ENCODE measurements at places on chromosomes 7 and 10.

GRCh38 chr7:80949449-80949848 is 30.6 kb upstream of the SEMA3C start:
- DNase-seq, result no peak

- no peak for DNase-seq
These were observed 97.9 kb downstream of the DOCK1 start for GRCh38 chr10:127003032-127003685.

GRCh38 chr10:34222359-34222758 is 592.7 kb downstream of the PARD3 start:
- DNase-seq, result no peak

DNA sequence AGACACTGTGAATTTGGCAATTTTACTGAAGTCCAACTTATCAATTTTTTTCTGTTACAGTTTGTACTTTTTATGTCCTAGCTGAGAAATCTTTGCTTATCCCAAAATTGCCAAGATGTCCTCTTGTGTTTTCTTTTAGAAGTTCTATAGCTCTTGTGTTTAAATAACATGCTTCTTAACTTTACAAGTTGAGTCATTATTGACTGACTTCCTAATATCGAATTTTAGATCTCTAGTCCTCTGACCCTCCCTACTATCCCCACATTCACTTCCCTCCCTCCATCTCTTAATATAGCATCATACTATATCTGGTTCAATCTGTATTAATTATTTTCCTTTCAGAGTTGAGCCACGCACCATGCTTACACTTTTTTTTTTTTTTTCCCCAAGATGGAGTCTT is 61.9 kb downstream of the MRPL32 start:
- no peak for DNase-seq

- DNase-seq, result no peak
These were observed 162.7 kb downstream of the DIP2C start for GRCh38 chr10:526651-527312.

- no peak for DNase-seq
These were observed 150.9 kb downstream of the PRKAG2 start for GRCh38 chr7:151725844-151726651.

- peak; percentile 39 for DNase-seq
These were observed 169.5 kb upstream of the LYZL1 start for GRCh38 chr10:29119374-29119773.

GRCh38 chr7:84236398-84236797 is 41.8 kb upstream of the SEMA3A start:
- DNase-seq, result peak; percentile 43

- no peak for DNase-seq
These were observed 113.1 kb downstream of the CPED1 start for GRCh38 chr7:121101621-121102020.

DNA sequence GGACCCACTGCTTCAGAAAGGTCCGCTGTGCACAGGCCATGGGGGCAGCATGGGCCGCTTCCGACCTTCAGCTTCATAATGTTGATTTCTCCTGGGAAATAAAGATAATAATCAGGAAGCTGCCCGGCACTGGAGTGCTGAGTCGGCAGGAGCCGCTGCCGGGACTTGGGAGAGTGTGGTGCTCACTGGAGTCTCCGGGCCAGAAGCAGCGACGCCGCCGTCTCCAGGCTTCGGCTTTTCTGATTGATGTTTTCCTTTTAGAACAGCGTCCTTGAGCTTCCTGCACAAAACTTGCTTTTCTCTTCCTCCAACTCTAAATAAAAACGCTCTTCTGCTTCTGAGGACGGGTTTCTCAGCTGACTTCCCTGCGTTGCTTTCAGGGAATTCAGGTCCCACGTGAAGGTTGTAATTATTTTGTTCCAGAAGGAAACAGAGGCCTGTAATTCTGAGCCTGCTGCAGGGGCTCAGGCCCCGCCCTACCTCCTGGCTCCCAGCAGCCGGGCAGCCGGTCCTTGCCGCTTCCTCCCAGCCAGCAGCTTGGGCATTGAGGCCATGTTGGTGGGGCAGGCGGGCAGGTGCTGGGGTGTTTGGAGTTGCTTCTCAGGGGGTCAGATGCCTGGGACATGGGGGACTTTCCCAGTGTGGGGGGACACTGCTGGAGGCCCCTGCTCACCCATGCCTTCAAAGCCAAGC is 14.7 kb downstream of the PWWP2B start:
- peak; percentile 47 for DNase-seq

DNA sequence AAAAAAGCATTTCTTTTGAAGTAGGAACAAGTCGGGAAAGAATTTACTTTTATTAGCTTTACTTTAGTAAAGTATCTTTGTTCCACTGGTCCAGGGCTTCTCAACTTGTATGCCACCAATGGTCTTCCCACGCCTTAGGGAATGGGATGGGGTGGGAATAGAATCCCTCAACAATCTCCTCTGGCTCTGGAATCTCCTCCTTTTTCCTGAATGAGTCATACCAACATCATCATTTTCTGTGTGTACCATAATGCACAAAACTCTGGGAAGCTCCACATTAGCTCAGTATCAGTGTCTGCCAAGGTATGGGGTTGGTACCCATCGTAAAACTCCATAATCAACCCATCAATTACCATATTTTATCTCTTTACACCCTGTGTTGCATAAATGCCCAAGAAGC is 159.4 kb upstream of the BMPER start:
- no peak for DNase-seq

DNA sequence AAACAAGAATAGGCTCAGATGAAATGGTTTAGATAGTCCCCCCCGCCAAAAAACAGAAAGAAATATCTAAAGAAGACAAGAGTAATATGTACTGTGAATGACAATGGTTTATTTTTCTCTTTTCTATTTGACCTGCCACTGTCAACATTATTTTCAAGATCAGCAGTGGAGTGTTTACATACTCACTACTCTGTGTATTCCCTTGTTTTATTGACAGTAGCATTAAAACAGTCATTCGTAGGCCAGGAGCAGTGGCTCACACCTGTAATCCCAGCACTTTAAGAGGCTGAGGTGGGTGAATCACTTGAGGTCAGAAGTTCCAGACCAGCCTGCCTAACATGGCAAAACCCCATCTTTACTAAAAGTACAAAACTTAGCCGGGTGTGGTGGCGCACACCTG is 245.3 kb upstream of the SLC26A5 start:
- no peak for DNase-seq

DNA sequence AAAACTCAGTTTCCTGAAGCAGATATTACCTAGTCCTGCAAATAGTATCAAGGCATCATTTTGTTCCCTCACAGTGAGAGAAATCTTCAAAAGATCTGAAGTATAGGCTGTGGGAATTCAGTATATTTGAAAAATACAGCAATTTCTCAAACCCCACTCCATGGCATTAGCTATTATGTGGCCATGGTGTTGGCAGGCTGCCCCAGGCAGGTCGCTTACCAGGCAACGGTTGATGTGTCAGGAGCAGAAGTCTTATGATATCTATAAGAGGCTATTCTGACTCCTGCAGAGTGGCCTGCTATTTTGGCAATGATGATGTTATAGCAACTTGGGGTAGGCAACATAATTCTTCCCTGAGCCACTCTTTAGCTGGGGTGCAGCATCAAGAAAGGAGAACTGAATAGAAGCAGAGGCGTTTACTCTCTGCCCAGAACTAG is 187.9 kb downstream of the PLXDC2 start:
- peak; percentile 81 for DNase-seq

DNA sequence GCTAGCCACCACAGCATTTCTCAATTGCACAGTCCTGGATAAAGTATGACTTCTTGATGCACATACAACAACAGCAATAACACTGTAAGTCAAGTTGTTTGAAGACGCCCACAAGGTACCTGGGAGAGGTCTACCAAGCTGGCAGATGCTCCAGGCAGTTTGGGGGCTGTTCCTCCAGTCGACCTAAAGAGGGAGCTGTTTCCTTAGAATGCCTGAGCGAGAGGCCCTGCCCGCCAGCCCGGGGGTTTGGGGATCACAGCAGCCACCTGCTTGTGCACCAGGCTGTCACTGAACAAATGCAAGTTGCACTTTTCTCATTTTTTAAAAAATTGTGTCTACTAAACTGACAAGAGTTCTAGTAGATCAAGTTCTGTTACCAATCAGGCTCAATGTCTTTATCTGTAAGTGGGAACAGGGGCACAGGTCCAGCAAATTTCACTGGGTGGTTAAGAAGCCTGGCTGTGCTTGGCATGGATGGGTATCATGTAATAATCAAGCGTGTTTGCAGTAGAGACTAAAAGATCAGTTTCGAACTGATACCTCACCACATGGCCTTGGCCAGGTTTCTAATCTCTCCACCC is 193.8 kb upstream of the ADO start:
- peak; percentile 70 for DNase-seq

DNA sequence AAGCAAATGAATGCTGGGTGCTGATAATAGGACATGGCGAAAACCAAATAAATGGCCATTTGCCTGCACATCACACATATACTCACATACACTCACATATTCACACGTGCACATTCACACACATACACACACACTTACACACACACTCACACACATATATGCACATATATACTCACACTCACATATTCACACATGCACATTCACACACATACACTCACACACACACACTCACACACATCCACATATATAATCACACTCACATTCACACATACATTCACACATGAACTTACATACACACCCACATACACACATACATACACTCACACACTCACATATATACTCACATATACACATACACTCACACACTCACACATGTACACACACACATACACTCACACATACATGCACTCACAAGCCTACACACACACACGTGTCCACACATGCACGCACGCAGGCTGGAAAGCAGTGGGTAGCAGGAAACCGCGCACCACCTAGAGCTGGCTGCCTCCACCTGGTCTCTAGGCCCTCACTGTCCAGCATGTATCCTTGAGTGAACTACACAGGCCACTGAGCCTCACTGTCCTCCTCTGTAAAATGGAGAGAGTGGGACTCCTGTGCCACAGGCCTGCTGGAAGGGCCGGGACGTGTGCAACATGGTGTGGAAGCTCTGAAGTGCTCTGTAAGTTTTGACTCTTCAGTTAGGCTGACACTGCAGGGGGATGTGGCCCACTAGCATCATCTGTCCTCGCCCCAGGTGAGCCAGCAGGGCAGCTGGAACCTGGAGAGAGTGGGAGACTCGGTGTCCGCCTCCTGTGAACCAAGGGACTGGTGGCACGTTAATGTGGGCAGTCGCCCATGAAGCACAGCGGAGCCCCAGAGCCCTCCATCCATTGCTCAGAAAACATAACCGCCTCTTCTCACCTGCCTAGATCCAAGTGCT is 14.9 kb downstream of the TMEM72 start:
- no peak for DNase-seq

GRCh38 chr10:119135513-119135881 is 30.0 kb downstream of the SFXN4 start:
- peak; percentile 83 for DNase-seq

DNA sequence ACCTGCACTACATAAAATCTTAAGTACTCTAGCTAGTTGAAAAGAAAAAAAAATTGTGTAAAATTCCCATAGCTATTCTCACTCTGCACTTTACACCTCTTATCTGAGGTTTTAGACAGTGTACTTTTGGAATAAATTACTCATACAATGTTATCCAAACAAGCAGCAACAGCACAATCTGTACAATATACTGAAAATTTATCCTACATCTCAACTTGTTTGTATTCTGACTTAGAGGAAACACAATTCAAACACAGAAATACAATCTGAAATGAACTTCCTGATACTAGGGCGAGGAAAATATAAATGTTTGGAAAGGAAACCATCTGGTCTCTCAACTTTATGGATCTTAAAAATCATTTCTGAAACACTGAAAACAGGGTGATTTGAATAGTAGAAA is 381.7 kb downstream of the THSD7A start:
- peak; percentile 33 for DNase-seq

DNA sequence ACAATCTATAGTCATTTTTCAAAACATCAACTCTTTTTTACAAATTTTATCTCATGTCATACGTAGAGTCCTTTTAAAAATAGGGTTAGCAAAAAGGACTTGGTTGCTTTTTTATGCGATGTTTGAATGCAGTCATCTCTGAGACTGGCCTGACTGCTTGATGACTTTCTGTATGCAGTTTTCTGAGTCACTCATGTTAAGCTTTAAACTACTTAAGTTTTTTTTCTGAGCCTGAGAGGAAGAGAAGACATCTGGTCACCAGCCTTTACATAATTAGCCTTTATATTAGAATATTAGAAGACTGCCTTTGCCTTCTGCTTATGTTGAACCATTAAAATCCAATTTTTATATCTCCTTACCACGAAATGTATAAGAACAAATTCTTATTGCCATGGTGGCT is 834.4 kb upstream of the MBL2 start:
- DNase-seq, result no peak

DNA sequence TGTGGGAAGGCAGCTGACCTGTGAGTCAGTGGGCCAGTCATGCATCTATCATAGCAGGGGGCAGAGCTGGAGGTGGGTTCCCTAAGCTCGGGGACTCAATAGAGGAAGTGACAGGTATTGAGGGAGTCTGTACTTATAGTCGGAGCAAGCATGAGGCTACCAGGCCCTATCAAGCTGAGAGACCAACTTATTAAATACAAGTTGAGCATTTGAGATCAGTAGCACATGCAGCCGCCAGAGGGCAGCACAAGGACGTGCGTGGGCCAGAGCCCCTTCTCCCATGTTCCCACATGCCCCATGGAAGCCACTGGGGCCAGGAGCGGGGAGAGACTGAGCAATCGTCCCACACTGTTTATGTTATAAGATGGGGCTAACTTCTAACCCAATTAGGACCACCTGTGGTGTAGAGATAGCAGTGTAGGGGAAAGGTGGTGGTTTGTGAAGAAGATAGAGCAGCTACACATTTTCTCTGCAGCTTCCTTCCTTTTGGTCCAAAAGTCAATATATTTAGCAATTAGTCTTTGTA is 13.0 kb upstream of the STK31 start:
- peak; percentile 81 for DNase-seq

- DNase-seq, result peak; percentile 78
These were observed 68.4 kb downstream of the PHTF2 start for GRCh38 chr7:77866786-77867536.

DNA sequence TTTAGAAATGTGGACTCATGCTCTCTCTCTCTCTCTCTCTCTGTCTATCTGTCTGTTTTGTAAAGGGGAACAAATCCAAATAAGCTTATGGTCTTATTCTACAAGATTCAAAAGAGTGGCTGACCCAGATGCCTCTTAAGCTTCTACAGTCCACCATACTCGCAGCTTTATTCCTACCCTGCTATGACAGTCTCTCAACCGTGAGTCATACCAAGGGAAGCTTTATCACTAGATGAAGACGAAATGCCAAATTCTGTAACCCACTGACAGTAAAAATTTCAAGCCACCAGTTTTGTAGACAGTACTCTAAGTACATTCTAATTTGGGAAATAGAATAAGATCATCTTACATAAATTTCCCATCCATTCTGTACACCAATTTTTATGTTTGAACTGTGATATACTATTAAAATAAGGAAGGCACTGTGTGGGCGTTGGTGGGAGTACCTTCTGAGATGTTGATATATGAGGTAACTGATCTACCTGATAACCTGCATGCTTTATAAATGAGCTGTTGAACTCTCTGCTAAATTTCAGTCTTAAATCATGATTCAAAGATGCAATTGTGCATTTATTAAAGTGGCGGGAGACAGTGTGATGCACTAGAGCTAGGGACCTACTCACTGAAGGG is 153.2 kb downstream of the KLF6 start:
- peak; percentile 11 for DNase-seq

All from choroid plexus epithelial cell (primary cell).